ENCODE measurements at places on chromosomes 7 and 10.
A peak's percentile ranks its signal among the peaks of the same experiment; 100 is the strongest.

GRCh38 chr10:133079836-133080682, 7.7 kb upstream of the ADGRA1 start:
- no peak for DNase-seq

DNA sequence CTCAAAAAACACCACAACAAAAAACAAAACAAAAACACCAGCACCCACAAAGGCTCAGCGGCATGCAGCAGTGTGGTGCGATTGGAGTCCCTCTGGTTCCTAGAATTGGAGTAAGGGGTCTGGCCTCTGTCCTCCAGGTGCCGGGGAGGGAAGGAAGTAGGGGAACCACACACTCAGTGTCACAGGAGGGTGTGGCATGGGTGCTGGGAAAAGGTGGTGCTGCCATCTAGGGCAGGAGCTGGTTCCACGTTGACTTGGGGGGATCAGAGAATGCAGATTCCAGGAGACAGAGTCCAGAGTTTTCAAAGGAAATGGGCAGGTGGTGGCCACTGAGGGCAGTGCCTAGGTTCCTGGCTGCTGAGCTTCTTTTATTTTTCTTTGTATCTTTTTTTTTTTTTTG, 19.8 kb upstream of the WIPI2 start:
- no peak for DNase-seq

GRCh38 chr7:21544715-21545114, 1.9 kb downstream of the DNAH11 start:
- DNase-seq: no peak

- DNase-seq: no peak
These were observed 28.4 kb downstream of the DNAJC9 start for GRCh38 chr10:73218431-73219191.

- peak; percentile 10 for DNase-seq
These were observed 63.7 kb downstream of the ZNRF2 start for GRCh38 chr7:30348083-30348560.

GRCh38 chr10:98745645-98746044, 298.9 kb upstream of the HPS1 start:
- DNase-seq: no peak
